ENCODE measurements at places on chromosomes 1 and 21. TPM values are rescaled to one million over a fixed set of nuclear protein-coding genes. Genes with fewer than 3 reads are reported as not detected.
A peak's percentile ranks its signal among the peaks of the same experiment; 100 is the strongest.

DNA sequence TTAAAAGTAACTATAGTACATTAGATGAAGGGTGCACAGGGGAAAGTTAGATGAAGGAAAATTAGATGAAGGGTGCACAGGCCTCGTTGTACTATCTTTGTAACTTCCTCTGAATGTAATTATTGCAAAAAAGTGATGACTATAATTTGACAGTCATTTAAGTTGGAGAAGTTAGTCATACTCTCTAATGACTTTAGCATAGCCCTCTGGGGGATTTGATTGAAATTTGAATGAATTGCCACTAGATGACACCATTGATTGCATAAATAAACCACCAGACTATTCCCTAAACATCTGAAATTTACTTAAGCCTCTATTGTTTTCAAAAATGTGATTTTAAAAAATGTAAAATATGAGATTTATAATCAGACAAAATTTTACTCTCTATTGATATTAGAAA is 102.6 kb downstream of the TPR start:
- DNase-seq = peak; percentile 5

GRCh38 chr1:29682171-29682918 is 446.0 kb downstream of the PTPRU start:
- DNase-seq = no peak

GRCh38 chr1:37058424-37058988 is 24.2 kb upstream of the GRIK3 start:
- DNase-seq = no peak

MUL1 gene
- 46.6 TPM for total RNA-seq

- DNase-seq = no peak
Observed at GRCh38 chr1:224939844-224940425, 10.5 kb downstream of the DNAH14 start.

GRCh38 chr1:108785264-108785663 is 38.8 kb downstream of the STXBP3 start:
- DNase-seq = no peak

DNA sequence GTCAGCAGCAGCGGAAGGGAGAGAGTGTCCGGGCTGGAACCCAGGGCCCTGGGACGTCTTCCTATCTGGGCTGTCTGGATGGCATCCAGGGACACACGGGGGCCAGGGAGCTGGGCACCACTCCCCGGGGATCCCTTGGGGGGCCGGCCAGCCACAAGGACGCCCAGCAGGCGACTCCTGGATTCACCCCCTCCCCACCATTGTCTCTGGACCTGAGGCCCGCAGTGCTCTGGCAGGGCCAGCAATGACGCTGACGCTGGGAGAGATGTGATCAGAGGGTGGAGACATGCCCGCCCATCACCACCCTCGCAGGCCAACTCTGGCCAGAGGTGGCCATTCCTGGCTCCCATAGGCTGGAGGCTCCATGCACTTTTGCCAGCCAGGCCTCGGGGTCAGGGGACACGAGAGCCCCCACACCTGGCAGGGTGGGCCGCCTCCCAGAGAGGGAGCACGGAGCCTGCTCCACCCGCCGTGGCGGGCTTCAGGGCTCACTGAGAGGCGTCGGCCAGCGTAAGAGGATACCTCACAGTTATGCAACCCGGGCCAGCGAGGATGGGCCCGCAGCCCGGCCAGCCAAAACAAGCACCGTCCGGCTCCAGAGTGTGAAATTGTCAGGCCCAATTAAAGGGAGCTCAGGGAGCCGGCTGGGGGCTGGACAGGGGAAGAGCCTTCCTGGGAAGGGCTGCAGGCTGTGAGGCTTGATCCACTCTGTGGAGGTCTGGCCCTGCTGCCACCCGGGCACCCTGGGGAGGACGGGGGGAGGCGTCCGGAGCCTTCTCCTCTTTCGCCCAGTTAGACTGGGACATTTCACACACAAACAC is 10.3 kb downstream of the ACTRT2 start:
- DNase-seq = no peak

GRCh38 chr1:38558500-38559445 is 300.8 kb downstream of the RRAGC start:
- DNase-seq = no peak

PTGS2 gene
- 11.7 TPM for total RNA-seq

DNA sequence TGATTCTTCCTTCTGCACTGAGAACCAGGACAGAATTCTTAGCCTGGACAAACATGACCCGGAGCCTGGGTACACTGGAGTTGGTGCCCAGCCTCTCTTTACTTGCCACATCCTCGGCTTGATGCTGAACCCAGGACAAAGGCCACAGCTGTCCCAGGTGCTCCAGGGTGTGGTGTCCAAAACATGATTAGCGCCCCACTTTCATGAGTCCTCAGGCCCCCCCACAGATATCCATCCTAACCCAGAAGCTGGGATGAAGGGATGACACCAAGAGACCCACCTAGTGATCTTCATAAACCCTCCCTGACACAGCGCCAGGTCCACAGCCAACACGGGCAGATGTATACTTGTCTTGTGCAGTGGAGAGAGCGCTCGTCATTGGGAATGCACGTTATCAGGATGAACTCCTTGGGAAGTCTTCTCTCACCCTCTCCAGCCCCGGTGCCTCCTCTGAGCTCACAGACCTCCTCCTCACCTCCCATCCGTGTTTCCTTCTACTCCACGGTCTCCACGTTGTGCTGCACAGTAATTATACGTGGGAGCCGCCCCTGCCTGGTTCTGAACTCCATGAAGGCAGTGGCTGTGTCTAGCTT is 3.6 kb downstream of the ABCA4 start:
- DNase-seq = no peak

AMY1B gene
- not detected for total RNA-seq

GRCh38 chr1:71640998-71641397 is 560.2 kb upstream of the ZRANB2 start:
- no peak for DNase-seq

DNA sequence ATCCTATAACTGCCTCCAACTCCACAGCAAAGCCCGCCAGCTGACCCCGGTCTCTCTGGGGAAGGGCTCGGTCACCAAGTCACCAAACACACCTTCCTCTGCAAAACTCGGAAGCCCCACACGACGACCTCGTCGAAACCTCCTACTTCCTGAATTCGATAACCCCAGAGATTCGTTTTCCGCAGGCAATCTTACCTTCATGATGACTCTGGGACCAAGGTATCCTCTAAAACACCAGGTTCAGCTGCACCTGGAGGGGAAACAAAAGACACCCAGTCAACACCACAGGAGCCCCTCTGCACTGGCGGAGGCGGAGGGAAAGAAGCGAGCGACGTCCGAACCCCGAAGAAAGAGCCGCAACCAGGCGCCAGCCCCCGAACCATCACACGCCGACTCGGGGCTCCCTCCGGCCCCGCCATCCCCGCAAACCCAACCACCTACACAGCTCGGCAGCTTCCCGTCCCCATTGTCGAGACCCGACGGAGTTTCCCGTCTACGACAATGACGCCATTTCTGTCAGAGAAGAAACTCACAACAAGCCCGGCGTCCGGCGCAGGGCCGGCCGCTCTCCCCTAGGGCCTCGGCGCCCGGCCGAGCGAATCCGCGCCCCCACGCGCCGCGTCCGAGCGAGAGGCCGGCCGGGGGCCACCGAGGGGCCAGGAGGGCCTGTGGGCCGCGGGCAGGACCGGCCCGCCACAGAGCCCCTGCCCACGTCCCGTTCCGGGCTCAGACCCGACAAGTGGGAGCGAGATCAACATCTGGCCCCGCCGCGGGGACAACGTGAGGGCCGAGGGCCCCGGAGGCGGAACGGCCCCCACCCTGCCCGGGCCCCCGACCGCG is 1.0 kb downstream of the ARID4B start:
- DNase-seq = peak; percentile 45

- no peak for DNase-seq
Observed at GRCh38 chr1:206429421-206429820, 40.9 kb upstream of the IKBKE start.

- DNase-seq = peak; percentile 99
Observed at GRCh38 chr1:114803001-114803400, 22.5 kb upstream of the SIKE1 start.

DMBX1 gene
- total RNA-seq = not detected

FABP3 gene
- not detected for total RNA-seq

Measured in mammary epithelial cell (primary cell).